ENCODE measurements at places on chromosomes 16 and 17.
A peak's percentile ranks its signal among the peaks of the same experiment; 100 is the strongest.

- no peak for DNase-seq
Observed at GRCh38 chr16:50402298-50402895, 33.6 kb upstream of the BRD7 start.

GRCh38 chr17:59846394-59847165 is 46.2 kb downstream of the TUBD1 start:
- peak; percentile 77 for DNase-seq

- DNase-seq = no peak
Observed at GRCh38 chr17:65463242-65463641, 98.2 kb downstream of the AXIN2 start.

GRCh38 chr17:79838522-79839274 is 542 bp downstream of the CBX4 start:
- DNase-seq = no peak

- no peak for DNase-seq
Observed at GRCh38 chr17:55413825-55414489, 7.7 kb downstream of the MMD start.

- no peak for DNase-seq
Observed at GRCh38 chr16:22381392-22381791, 7.0 kb upstream of the CDR2 start.

GRCh38 chr17:65442250-65442649 is 119.2 kb downstream of the AXIN2 start:
- no peak for DNase-seq

DNA sequence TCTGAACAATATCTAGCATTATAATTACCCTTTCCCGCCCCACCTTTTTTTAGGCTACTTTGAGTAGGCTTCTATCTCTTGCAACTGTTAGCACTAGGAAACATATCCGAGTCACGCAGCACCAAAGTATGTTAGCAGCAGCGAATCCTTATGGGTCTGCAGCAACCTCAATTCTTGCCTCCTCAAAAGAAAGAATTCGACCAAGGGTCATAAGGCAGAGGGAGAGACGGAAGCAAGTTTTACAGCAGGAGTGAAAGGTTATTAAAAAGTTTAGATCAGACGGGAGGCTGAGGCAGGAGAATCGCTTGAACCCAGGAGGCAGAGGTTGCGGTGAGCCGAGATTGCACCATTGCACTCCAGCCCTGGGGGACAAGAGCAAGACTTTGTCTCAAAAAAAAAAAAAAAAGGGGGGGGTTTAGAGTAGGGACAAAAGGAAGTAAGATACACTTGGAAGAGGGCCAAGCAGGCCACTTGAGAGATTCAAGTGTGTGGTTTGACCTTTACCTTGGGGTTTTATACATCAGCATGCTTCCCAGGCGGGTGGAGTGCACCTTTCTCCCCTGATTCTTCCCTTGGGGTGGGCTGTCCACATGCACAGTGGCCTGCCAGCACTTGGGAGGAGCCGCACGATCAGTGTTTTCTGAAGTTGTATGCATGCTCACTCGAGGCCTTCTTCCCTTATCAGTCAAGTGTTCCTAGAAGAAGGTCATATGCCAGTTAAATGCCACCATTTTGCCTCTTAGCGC is 67.7 kb downstream of the HLF start:
- DNase-seq = no peak

GRCh38 chr17:37742116-37742761 is 2.6 kb downstream of the HNF1B start:
- DNase-seq = no peak

GRCh38 chr17:76049836-76050537 is 22.3 kb downstream of the SRP68 start:
- no peak for DNase-seq

DNA sequence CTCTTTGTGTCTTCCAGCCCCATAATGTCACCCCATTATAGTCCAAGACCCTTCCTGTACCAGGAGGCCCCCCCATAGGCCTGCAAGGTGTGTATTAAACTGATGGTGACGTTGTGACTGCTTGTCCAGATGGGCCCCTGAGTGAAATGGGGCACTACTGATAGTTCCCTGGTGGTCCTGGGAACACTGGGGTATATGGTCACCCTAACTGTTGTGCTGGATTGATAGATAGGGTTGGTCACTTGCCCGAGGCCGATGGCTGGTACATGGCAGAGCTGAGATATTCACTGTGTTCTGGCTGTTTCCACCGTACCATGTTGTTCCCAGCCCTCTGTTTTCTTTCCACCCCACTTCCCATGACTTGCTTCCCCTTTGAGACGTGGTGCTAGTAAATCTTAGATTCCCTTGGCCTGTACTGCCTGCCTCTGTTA is 4.3 kb downstream of the CNP start:
- DNase-seq = no peak

DNA sequence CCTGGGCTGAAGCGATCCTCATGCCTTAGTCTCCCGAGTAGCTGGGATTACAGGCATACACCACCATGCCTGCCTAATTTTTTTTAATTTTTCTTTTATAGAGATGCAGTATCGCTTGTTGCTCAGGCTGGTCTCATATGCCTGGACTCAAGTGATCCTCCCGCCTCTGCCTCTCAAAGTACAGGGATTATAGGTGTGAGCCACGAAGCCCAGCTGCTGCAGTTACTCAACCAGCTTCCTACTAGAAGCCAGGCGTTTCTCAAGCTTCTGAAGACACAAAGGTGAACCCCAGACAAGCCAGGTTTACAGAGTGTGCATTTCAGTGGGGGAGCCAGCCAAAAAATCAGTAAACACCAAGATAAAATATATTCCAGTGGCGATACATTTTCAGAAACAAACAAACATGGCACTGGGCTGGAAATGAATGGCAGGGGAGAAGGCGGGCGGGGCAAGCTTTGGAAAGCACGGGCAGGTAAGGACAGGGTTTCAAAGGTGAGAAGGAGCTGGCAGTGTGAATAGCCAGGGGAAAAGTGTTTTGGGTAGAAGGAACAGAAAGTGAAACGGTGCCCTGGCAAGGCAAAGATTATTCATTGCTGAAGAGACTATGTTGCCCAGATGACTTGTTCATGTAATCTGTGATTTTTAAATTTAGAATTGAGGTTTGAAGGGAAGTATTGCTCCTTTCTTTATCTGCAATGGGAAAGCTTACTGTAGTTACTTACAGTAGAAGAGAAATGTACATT is 471.1 kb downstream of the WWOX start:
- DNase-seq = no peak

GRCh38 chr17:19262650-19263631 is 25.8 kb downstream of the EPN2 start:
- peak; percentile 89 for DNase-seq

- no peak for DNase-seq
Observed at GRCh38 chr16:68749432-68749831, 12.3 kb downstream of the CDH1 start.

- DNase-seq = no peak
Observed at GRCh38 chr17:6356562-6356961, 78.4 kb downstream of the AIPL1 start.

DNA sequence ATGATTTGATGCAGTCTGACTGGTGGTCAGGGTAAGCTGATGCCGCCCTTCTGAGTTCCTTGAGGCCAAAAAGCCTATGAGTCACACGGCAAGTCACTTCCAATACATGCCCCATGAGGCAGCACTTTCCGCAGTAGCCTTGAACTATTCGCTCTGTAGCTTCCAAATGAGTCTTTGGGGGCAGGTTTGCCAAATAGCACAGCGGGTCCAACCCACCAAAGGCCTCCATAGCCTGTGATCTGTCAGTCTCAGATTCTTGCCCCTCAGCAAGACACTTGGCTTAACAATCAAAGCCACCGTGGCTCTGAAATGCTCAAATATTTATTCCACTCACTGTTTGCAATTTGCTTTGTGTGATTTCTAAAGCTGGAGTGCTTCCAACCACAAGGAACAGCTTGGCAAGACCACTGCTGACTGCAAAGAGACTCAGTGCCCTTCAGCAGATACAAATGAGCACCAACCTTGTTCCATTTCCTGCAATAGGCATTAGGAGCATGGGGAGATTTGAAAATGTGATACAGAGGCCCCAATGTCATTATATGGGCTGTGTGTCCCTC is 45.4 kb downstream of the CLEC19A start:
- peak; percentile 32 for DNase-seq

DNA sequence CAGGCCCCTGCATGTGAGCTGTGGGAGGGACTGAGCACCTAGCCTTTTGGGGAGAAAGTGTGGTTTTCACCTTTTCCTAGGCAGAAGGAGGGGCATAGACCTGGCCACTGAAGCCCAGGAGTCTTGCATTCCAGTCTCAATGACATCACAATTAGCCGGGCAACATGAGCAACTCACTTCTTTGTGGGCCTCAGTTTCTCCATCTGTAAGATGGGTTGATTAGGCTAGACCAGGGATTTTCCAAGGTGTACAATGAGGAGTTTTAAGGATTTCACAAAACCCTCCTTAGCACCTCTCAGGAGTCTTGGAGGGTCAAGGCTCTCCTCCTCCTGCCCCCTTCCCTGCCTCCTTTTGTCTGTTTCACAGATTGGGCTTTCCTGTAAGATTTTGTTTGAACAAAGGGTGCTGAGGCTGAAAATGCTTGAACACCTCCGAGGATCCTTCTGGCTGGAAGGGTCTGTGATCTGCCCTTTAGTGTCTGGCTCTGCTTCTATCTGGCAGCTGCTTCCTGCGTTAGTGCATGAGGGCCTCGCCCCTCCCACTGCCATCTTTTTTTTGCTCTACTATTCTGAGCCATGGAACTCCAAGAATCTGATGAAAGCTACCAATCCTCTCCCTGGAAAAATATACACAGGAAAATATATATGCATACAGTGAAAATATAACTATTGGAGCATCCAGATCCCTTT is 52.4 kb upstream of the ETV4 start:
- DNase-seq = no peak

GRCh38 chr17:17780922-17781590 is 55.7 kb downstream of the SREBF1 start:
- DNase-seq = no peak

GRCh38 chr16:46658925-46659324 is 30.1 kb downstream of the VPS35 start:
- no peak for DNase-seq

DNA sequence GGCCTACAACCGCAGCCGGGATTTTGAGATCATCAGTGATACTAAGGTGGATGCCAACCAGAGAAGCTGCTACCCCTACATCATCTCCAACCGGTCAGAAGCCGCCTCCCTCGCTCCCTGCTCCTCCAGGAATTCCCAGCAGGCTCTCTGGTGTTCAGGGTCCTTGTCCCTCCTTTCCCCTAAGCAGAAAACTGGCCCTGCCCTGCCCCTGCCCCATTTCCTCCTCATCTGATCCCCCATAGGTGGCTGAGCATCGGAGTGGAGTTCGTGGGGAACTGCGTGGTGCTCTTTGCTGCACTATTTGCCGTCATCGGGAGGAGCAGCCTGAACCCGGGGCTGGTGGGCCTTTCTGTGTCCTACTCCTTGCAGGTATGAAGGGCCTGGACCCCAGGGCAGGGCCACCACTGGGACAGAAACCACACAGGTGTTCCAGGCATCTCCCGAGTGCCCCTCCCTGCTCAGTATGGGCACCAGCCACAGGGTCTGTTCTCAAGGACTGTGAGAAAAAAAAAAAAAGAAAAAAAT is 29.8 kb downstream of the ANKRD40 start:
- no peak for DNase-seq

GRCh38 chr17:55830699-55831471 is 80.0 kb downstream of the PCTP start:
- DNase-seq = no peak

DNA sequence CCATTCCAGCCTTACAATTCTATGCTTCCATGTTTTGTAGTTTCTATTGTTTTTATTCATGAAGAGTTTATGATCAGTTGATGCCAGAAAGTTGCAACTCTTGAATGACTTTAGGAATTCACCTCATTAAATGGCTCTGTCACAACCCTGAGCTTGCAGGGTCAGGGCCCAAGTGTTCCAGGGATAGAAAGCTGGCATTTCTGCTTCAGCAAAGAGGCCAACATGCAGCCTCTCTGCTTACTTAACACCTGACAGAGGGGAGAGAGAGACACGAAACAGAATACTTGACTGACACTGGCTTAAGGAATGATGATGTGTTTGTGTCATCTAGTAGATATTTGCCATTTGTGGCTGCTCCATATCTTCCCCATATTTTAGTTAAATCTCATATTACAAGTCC is 328.1 kb downstream of the CA10 start:
- no peak for DNase-seq

- DNase-seq = no peak
Observed at GRCh38 chr17:79633154-79633553, 22.3 kb upstream of the RBFOX3 start.

GRCh38 chr17:66964930-66965800 is 658 bp downstream of the CACNG4 start:
- DNase-seq = no peak

- DNase-seq = no peak
Observed at GRCh38 chr17:30821871-30822723, 2.4 kb downstream of the CRLF3 start.

DNA sequence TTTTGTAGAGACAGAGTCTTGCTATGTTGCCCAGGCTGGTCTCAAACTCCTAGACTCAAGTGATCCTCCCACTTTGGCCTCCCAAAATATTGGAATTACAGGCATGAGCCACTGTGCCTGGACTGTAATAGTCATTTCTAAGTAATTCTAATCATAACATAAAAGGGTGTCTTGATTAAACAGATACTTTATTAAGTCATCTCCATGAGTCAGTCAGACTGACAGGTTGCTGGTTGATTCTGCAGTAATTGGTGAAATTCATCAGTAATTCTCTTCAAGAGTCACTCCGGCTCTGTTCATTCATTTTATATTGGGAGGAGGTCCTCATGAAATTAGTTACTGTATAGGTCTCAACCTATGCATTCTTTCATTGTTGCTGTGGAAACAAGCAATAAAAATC is 85.6 kb downstream of the SPECC1 start:
- DNase-seq = no peak

- DNase-seq = peak; percentile 3
Observed at GRCh38 chr16:10003486-10003885, 178.7 kb downstream of the GRIN2A start.

- no peak for DNase-seq
Observed at GRCh38 chr16:74874912-74875546, 100.4 kb upstream of the FA2H start.

GRCh38 chr16:85420501-85421337 is 192.4 kb upstream of the GSE1 start:
- no peak for DNase-seq

DNA sequence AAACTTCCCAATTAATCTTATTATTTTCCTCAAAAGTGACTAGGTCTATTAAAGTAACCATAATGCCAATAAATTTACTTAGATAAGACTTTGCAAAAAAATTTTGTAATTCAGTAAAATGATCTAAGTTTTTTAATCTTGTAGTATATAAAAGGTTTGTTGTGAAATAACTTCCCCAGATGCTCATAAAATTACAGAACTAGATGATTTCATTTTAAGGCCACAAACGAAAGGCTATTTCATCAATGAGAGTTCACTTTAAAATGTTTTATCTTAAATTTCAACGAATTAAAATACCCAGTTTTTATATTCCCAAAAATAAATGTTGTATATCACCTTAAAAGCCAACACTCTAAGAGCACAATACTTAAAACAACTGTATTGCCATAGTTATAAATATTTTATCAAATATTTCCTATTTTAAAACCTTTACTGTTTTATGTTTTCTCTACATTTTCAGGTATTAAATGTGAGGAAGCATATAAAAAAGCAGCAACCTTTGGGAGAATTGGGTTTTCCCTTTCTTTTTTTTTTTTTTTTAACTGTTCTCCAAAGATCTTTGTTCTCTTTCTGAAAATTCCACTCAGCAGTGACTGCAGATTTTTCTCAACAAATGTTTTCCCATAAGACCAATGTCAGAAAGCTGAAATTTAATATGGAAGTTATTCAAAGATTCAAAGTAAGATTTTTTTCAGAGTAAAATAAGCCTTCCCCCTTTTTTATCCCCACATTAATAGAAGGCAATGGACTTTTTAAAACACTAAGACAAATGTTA is 169.9 kb downstream of the CYB561 start:
- DNase-seq = peak; percentile 66
